ENCODE measurements at places on chromosomes 6 and 20.
A peak's percentile ranks its signal among the peaks of the same experiment; 100 is the strongest.

DNA sequence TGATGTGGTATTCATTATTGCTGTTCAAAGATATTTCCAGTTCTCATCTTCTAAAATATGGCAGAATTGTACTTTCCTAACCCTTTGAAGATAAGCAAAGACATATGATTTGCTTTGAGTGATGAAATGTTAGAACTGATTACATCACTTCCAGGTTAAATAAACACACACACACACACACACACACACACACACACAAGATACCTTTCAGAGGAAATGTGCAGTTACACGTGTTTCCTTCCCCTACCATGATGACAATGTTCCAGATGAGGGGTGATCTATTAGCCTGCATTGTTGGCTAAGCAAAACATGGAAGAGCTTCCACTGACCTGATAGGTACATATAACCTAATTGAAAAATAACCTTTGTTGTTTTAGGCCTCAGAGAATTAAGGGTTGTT is 11.7 kb upstream of the FRK start:
- no peak for DNase-seq

GRCh38 chr6:39166189-39166911 is 51.4 kb upstream of the SAYSD1 start:
- peak; percentile 53 for DNase-seq

GRCh38 chr20:15937179-15937578 is 636.1 kb downstream of the KIF16B start:
- DNase-seq, result no peak

- DNase-seq, result no peak
Observed at GRCh38 chr20:40770564-40771307, 81.7 kb upstream of the MAFB start.

DNA sequence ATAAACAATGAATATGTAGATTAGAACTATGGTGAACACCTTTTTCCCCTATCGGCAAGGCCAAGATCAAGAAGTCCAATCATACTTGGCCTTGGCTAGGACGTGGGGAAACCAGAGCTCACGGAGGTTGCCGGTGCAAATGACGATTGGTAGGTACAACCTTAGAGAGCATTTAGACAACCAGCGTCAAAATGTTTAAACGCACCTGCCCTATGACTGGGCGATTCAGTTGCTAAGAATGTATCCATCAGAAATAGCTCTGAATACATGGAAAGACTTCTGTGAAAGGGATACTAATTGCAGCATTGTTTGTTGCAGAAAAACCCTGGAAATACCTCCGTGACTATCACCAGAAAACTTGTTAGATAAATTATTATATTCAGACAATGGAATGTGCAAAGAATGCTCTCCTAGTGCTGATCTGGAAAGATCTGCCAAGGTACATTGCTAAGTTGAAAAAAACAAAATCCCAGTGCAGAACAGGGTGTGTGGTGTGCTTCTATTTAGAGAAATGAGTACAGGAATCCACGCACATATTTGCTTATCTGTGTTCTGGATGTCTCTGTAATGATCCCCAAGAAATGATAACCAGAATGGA is 48.0 kb upstream of the PTPN1 start:
- no peak for DNase-seq

- no peak for DNase-seq
Observed at GRCh38 chr6:17881085-17881858, 106.2 kb downstream of the KIF13A start.

GRCh38 chr6:104639668-104640067 is 220.1 kb downstream of the HACE1 start:
- peak; percentile 39 for DNase-seq

DNA sequence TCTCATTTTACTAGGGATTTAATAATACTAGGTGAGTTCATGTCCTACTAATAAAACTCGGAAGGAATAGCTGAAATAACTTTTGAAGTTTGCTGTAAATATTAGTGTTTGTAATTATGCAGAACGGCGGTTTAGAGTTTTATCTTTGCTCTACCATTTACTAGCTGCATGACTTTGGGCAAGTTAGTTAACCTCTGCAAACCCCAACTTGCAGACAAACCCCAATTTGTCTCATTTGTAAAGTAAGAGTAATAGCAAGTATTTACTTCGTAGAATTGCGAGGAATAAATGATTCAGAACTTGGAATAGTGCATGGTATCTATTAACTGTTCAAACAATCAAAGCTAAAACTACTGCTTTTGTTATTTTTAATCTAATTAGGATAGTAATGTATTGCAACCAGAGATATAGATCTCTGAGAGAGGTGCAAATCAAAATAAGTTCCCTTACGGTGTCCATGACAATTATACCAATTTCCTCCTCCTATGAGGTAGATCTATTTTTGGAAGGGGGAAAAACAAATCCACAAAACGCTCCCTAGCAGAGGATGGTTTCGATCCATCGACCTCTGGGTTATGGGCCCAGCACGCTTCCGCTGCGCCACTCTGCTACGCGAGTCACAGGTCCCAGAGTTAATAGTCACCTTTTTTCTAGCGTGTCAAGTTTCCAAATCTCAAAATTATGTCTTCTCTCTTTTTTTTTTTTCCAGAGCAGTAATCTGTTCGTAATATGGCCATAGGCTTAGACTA is 35.1 kb upstream of the BTN3A2 start:
- peak; percentile 78 for DNase-seq

- peak; percentile 83 for DNase-seq
Observed at GRCh38 chr6:56843476-56844349, 111.2 kb upstream of the BEND6 start.

DNA sequence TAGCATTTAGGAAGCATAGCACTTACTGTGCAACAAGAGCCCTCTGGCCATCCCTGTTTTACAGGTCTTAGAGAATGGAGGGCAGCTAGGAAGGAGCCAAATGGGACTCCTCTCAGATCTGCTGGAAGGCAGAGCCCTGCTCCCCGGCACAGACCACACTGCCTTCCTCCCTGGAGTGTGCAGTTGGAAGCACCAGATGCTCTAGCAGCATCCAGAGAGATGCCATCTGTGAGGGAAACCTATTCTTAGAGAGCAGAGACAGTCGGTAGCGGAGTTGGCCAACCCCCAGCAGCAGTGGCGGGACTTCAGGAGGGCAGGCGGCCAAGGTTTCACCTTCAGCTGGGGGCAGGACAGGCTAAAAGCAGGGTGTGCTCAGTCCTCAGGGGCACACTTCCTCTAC is 16.7 kb upstream of the E2F1 start:
- no peak for DNase-seq

- peak; percentile 78 for DNase-seq
Observed at GRCh38 chr20:3687655-3688054, 5.8 kb upstream of the ADAM33 start.

- DNase-seq, result no peak
Observed at GRCh38 chr20:20255099-20255498, 112.8 kb upstream of the INSM1 start.

DNA sequence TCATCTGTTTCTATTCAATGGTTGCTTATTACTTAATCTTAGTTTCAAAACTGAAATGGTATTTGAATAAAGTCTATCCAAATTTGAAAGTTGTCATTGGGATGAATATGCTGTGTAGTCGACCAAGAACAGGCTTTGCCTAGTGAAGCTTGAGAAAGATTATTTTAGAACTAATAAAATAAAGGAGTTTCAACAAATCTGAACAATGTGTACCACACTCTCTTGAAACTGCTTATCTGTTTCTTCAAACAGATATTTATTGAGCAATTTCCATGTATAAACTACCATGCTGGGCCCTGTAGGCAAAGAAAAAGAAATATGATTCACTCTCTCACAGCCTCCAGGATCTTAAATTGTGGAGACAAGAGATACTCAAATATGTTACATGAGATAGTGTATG is 174.4 kb downstream of the OGFRL1 start:
- DNase-seq, result no peak

DNA sequence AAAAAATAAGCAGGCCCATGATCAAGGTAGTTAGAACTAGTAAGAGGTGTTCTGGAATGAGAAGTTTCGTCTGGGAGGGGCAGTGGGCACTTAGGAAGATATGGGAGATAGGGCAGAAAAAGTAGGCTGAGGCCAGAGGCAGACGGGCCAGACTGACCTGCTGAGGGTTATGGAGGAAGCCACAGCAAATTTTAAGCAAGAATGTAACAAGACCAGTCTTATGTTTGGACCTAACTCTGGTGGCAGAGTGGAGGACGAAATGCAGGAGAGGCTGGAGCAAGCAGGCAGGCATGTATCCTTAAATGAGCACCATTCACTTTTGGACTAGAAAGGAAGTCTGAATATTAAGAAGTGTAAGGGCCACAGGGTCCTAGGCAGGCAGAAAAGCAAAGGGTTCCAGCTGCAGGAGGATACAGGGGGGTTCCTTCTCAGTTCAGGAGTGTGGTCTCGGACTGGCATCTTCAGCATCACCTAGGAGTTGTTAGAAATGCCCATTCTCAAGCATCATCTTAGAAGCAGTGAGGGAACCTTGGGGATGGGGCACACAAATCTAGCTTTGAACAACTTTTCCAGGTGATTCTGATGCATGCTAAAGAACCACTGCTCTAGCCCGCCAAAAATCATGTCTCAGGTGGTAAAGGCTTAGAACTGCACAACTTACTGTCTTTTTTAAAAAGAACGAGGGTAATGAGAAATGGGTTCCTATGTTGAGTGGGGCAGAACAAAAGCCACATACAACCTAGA is 1.7 kb upstream of the DSTN start:
- DNase-seq, result no peak

- peak; percentile 16 for DNase-seq
Observed at GRCh38 chr6:109944448-109944847, 33.7 kb upstream of the GPR6 start.

- DNase-seq, result peak; percentile 63
Observed at GRCh38 chr20:55054453-55054852, 579.1 kb downstream of the DOK5 start.

DNA sequence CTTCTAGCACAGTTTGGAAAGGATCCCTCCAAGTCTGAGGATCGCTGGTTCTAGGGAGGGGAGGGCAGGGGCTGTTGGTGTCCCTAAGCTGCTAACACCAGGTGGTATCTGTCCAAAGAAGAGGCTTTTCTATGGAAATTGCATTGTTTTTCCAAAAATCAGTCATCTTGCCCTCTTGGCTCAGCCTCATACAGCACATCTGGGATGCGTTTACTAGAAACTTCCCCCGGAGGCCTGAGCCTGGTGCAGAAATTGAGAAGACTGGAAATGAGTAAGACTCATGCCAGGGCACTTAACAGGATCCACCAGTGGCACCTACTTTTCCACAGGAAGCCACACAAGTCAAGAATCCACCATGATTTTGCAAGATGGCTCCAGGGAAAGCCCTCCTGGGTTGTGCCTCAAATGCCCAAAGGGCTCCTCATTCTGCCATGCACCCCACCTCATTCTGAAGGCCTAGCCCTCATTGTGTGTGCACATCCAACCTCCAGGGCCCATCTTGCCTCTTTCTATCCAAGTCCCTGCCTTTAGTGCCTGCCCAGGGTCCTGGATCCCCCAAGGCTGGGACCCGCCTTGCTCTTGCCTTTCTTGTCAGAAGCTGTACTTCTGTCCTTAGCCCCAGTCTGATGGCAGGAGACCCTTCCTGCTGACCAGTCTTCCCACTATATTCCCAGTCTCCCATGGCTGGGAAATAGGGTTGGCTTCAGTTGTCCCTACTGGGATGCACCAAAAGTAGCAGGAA is 97.6 kb downstream of the MRPL14 start:
- peak; percentile 42 for DNase-seq

DNA sequence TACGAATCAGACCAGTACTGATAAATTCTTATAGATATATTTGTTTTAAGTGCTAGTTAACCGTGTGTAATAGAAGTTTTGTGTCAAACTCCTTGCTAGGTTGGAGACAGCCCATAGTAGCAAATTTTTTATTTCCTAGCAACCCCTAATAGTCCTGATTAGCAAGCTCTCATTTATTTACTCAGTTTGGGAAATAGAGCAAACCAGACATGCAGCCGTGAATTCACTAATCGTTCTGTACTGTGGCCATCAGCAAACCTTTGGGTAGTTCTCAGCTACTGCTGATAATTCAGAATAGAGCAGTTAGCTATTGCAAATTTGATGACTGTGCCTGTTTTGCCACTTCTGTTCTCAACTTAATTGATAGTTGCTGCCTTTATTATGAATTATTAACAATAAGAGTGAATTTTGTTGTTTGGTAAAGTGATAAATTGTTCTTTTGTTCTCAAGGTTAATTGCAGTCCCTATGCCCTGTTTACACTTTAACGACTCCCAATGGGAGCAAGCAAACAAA is 215.8 kb downstream of the GRM1 start:
- DNase-seq, result no peak

GRCh38 chr20:50692552-50692933 is 1.2 kb upstream of the RIPOR3 start:
- no peak for DNase-seq

GRCh38 chr6:167848783-167849182 is 22.1 kb downstream of the AFDN start:
- no peak for DNase-seq

- DNase-seq, result no peak
Observed at GRCh38 chr6:95292011-95292410, 285.3 kb upstream of the MANEA start.

DNA sequence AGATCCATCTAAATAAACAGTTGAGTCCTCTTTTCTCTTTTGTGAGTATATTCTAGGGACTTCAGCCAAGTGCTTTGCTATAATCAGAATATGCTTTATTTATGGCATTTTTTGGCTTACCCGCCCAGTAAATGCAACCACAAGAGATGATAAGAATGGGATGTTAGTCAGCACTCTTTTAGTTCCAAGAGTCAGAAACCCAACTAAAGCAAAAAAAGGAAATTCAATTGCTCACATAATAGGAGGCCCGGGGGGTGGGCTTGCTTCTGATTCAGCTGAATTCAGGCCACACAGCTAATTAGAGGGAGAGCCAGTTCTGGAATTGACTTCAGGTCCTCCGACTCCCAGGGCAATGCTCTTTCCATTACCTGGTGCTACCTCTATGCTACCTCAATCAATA is 250.6 kb downstream of the FARS2 start:
- DNase-seq, result peak; percentile 96

DNA sequence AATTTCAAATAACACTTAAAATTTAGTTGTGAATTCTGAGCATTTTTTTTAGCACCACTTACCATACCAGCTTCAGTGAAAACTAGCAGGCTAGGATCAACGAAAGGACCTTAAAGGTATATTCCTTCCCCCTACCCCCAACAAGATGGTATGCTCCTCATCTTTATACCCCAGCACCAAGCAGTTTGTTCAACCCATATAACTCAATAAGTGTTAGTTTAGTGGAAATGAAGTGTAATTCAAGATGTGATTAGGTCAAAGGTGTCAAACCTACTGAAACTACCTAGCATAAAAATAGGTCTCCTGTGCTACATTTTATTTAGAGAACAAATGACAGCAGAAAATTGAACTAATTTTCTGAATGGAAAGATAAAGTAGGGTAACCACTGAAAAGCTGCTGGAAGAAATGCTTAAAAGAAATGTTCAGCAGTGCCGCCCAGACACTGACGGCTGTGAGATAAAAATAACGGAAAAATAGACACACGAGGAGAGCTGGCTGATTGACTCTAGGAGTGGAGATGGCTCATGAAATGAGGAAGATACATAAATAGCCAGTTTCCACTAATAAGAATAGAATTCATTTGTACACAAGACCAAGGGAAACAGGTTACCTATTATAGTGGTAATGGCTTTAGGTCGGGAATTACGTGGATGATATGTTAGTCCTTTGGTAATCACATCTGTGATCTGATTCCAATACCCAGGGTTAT is 94.8 kb downstream of the IPCEF1 start:
- DNase-seq, result no peak
